GOT3 (cell line): ENCODE measurements at places on chromosomes 7 and 10.

- DNase-seq = no peak
Observed at GRCh38 chr7:128672927-128673517, 930 bp downstream of the GARIN1A start.

DNA sequence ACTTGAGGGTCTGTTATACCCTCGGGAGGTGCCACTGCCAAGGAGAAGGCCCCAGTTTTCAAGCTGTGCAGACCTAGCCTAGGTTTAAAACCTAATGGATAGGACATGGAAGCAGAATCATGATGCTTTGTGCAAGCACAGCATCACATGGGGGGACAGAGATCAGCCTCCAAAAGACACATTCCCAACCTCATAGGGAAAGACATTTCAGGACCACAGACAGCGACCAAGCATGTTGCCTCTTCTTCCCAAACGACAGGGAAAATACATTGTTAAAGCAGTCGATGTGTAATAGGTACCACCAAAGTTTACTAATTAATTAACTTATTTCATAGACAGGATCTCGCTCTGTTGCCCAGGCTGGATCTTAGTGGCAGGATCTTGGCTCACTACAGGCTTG, 573.9 kb downstream of the TCERG1L start:
- DNase-seq = no peak

DNA sequence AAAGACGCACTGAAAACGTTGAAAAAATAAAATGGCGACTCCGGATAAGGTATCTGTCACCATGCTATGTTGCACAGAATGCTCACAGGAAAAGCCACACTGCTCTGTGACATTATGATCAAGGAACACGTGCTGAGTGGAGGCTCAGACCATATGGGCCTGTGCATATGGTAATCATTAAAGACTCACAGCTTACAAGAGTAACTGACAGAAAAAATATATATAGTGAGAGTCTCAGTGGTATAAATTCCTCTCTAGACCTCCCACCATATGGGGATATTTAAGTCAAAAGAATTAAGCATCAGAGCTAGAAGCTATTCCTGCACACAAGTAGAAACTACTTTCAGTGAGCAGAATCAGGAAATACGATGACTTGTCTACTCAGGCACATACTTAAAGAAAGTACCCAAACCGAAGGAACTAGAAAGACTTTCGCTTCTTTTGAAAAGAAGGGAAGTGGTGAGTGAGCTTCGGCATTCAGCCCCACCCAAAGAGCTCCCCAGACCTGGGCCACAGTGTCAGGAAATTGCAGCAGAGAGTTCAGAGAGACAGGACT, 65.1 kb upstream of the MPP7 start:
- DNase-seq = no peak

GRCh38 chr10:63221950-63222349, 88.8 kb downstream of the NRBF2 start:
- no peak for DNase-seq

- DNase-seq = no peak
Observed at GRCh38 chr7:128037081-128037480, 5.8 kb upstream of the LRRC4 start.

DNA sequence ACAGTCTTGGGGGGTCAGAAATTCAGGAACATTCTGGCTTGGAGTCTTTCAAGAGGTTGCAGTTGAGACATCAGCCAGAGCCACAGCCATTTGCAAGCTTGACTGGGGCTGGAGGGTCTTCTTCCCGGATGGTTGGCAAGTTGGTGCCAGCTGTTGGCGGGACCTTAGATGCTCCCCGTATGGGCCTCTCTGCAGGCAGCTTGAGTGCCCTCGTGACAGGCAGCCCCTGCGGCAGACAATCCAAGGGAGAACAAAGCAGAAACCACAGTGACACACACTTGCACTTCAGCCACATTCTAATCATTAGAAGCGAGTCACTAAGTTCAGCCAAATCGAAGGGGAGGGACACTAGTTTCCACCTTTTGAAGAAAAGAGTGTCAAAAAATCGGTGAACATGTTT, 59.4 kb upstream of the MXI1 start:
- DNase-seq = no peak

DNA sequence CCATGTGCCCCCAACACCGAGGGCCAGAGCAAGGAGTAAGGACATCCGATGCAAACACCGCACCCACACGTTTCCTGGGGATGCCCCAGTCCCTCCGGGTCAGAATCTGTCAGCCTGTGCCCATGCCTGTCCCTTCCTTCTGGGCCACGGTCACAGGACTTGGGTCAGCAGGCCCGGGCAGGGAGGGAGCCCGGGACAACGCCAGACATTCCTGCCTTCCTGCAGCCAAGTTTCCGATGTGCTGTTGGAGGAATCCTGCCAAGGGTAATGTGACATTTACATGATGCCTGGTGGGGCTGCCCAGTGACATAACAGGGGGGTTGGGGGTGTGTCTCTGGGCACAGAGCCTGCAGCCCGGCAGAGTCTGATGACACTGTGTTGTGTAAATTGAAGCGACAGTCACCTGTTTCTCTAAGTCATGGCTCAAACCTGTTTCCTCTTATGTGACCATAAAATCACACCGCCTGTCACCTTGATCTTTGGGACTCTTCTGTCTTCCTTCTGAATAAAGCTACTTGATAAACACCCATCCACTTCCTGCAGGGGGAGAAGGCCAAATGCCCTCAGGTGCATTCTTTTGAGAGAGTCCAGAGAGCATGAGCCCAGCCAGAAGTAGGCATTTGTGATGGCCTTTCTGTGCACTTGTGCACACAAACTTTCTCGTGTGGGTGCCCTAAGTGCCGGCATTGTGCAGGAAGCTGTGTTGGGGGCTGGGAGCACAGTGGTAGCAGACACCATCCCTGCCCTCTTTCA, 175.3 kb upstream of the RHEB start:
- no peak for DNase-seq

DNA sequence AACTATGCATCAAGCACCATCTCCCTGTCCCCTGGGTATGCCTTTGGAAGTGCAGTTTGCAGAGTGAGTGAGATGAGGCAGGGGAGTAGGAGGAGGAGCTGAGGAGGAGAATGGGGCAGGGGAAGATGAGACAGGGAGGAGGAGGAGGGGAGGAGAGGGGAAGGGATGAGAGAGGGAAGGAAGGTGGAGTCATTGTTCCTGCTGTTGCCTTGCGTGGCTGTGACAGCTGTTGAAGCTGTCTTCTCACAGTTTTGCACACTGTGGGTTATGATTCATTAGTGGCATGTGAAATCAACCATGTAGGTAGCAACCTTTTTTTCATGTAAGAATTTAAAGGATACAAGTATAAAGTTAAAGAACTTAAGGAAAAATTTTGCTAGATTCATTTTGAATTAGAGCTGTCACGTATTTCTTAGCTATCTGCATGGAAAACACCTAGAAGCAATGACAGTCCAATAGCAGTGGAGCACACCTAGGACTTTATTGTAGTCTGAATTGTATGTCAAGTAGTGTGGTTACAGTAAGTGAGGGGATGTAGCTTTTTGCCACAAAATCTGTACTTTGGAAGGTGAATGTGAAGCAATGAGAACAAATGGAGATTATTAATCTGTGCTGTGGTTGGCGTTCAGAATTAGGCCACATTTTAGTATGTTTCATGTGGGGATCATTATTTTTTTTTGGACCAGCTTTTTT, 21.7 kb downstream of the CCM2 start:
- no peak for DNase-seq

GRCh38 chr10:19168584-19168983, 120.0 kb downstream of the MALRD1 start:
- DNase-seq = no peak

DNA sequence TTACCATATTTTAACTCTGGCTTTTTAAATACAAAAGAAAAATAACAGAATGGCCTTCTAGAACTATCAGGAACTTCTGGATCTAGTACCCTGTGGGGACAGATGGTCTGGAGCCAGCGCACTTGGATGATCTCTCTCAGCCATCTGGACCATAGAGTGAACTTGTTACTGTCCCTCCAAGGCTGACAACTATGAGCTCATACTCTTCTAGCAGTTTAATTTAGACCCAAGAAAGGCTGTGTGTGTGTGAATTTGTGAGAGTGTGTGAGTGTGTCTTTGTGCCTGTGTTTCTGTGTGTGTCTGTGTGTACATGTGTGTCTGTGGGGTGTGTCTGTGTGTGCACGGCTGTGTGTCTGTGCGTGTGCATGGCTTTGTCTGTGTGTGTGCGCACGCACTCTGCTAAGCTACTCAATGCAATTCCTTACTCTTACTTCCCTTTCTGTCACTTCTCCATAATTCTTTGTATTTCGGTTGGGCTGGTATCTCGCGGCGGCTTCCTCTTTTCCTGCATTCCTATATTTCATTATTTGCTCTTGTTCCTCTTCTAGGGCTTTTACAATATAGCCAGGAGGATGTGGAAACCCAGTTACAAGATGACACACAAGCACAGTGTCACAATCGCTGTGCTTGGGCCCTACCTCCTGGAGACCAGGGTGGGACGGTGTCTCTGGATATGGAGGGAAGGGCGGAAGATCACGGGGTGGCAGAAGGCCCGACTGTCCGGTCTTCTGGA, 51.9 kb downstream of the IKZF1 start:
- no peak for DNase-seq

GRCh38 chr10:95319239-95319638, 28.4 kb upstream of the PDLIM1 start:
- no peak for DNase-seq

DNA sequence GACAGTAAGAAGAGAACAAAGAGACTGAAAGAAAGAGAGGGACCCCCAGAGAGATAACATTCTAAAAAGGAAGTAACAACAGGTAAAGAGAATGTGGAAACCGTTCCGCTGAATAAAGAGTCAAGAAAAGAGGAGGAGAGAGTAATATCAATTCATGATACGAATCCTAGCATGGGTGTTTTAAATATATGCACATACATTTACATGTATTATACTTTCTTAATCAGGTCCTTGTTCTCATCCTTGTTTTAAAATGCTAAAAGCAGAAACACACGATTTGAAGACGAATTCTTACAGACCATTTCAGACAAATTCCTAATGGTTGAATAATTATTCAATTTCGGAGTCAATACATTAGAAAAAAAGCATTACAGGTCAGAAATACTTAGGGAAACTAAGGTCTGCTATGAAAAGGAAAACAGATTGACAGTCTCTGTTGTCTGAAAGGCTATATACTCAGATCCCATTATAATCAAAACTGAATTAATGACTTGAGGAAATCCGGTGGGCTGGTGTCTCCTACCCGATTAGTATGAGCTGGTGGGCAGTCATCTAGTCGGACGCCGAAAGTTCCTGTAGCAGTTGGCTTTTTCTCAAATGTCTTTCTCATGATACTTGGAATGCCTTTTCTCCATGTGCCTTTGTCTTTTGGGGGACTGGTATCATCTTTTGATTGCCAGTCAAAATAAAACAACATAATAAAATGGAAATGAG, 127.3 kb downstream of the ARHGAP21 start:
- DNase-seq = no peak

DNA sequence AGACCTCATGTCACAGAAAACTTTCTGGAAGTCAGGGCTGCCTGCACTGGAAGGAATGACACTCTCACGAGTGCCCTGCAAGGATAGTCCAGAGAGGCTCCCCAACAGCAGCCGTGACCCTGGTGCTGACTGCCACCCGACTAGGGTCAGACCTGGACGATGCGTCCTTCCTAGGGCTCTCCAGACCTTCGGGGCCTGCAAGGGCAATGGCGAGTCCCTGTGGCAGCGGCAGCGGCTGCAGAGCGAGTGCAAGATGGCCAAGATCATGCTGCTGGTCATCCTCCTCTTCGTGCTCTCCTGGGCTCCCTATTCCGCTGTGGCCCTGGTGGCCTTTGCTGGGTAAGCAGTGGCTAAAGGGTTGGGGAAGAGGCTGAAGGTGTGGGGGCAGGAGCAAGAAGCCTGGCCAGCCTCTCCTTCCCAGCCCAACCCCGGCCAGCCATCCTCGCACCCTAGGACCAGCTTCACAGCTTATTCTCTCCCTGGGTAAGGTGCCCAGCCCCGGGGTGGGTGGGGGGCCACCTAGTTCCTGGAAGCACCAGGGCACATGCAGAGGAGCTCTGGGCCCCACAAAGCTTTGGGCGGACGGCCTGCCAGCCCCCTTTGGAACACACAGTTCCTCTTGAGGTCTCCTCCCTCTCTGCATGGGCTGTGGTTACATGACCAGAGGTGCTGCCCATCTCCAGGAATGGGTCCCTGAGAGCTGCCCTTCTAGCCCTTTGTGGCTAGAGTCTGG, 5.5 kb downstream of the OPN4 start:
- DNase-seq = no peak

- no peak for DNase-seq
Observed at GRCh38 chr7:150948791-150949251, 29.3 kb downstream of the KCNH2 start.

- no peak for DNase-seq
Observed at GRCh38 chr10:43136432-43136831, 1.8 kb upstream of the CSGALNACT2 start.

- no peak for DNase-seq
Observed at GRCh38 chr7:31340603-31341002, at the start of gene NEUROD6. TSS of gene NEUROD6 (minus strand) at chr7:31340726. CDS start at chr7:31339268, 1,458 bp downstream.

GRCh38 chr10:13784067-13784466, 197.3 kb downstream of the PRPF18 start:
- no peak for DNase-seq

DNA sequence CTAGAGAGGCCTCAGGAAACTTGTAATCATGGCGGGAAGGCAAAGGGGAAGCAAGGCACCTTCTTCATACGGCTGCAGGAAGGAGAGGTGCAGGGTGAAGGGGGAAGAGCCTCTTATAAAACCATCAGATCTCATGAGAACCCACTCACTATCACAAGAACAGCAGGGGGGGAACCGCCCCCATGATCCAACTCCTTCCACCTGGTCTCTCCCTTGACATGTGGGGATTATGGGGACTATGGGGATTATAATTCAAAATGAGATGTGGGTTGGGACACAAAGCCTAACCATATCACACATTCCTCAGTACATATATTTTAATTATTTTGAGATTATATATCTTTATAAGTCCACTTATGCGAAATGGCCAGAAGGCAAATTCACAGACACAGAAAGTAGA, 8.9 kb downstream of the HK1 start:
- no peak for DNase-seq

DNA sequence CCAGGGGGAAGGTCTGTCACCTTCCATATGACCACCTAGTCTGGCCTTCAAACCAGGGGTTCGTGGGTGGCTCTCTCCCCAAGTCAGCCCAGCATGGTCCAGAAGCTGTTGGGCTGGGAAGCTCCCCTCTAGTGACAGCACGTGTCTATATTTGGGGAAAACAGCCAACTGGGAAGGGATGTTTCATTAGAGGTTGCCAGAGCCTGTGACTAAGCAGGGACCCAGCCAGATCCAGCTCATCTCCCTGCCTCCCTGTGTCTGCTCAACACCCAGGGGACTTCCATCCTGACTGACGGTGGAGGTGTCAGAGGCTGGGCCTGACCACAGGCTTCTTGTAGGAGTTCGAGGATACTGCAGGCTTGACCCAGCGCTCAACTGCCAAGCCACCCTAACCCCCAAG, 10.5 kb downstream of the STYXL1 start:
- DNase-seq = no peak

- no peak for DNase-seq
Observed at GRCh38 chr7:39810204-39810642, 139.8 kb upstream of the CDK13 start.

DNA sequence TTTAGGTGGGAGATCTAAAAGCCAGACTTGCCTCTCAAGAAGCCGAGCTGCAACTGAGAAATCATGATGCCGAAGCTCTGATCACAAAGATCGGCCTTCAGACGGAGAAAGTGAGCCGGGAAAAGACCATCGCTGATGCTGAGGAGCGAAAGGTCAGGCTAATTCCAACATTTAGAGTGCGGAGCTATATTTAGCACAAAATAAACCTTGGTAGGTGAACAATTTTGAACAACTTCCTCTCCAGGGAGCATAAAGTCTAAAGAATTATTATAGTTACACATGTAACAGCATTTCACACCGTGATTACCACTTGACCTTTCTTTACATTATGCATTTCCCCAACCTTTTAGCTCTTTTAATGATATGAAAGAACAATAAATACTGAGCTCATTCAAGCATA, 166.7 kb downstream of the CDCA7L start:
- DNase-seq = no peak
